ENCODE measurements at places on chromosomes 12 and 14.

- DNase-seq, result no peak
These were observed 242.5 kb upstream of the CAND1 start for GRCh38 chr12:67026487-67027246.

GRCh38 chr12:12266389-12266872 lies 413 bp downstream of the LRP6 start:
- no peak for DNase-seq

- DNase-seq, result no peak
These were observed 91.9 kb upstream of the RESF1 start for GRCh38 chr12:31867292-31867691.

DNA sequence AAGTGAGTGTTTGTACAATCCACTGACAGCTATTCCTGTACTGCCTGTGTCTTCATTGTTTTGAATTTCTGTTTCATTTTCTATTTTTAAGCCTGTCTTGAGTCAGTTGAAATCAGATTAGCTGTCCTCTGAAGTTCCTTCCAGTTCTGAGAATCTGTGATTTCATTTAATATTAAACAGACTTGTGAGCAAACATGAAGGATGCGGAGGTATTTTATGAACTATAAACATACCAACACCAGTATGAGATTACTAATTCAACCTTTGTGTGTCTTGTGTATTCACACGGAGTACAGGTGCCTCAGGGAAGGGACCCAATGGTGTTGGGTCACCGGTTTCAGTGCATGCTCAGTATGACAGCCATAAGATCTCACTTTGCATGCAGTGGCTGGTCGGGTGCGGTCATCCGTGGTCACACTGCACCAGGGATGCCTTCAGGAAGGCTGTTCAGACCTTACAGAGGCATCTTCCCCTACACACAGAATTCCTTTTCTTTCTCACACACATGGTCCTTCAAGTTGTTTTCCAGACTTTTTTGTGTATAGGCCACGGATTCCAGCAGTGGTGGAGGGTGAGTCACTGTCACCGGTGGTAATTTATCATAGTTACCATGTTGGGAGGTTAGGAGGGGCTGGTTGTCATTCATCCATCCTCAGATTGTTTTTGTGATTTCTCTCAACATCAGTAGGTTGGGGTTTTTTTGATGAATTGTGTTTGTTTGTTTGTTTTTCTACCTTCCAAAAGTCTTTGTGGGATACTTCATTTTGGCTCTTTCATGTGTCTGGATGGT lies 103.0 kb upstream of the SFSWAP start:
- no peak for DNase-seq

DNA sequence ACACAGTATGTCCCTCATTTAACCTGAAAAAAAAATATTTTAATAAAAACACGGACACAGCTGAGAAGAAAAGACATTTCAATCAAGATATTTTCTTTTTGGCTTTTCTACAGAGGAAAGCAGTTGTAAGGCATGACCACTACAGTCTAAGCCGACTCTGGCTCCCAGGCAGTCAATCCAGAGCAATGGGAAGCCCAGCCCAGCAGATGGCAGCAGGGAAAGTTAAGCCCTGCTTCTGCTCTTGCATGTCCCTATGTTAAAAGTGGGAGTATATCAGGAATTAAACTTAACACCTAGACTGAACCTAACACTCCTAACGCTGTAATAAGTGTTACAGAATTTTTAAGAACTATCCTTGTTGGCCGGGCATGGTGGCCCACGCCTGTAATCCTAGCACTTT lies 19.5 kb upstream of the HAL start:
- no peak for DNase-seq

- DNase-seq, result no peak
These were observed 58.7 kb upstream of the CCND2 start for GRCh38 chr12:4214877-4215228.

- DNase-seq, result no peak
These were observed 1.7 kb downstream of the SLC2A3 start for GRCh38 chr12:7934091-7934888.

DNA sequence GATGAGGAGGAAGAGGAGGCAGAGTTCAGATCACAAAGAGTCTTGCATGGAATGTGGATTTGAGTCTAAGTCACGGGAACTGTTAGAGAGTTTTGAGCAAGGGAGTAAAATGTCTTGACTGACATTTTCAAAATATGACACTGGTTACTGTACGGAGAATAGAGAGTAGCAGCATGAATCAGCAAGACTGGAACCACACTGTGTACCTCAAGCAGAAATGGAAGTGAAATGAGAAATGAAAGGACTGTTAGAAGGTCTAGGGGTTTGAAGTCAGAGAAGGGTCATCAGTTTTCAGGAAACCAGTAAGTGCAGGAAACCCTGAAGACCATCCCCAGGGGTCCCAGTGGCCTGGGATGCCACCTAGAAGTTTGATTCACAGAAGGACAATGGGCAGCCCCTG lies 236.3 kb downstream of the GALC start:
- no peak for DNase-seq

DNA sequence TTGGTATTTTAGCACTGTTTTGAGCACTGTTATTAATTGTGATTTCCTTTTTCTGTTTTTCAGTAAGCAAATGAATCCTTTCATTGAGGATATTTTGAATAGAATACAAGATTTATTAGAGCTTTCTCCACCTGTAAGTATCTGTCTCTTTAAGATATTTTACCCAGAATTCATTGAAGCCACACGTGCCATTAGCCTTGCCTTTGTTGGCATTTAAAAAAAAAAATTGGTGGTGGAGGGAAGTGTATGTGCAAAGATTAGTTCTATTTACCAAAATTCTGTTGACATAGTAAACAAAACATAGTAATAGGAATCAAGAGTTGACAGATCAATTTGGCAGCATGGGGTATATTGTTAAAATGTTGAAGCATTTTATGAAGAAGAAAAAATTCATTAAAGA lies 23.8 kb downstream of the XPOT start:
- no peak for DNase-seq

- DNase-seq, result no peak
These were observed 7.8 kb downstream of the HIGD1C start for GRCh38 chr12:50960130-50960529.

DNA sequence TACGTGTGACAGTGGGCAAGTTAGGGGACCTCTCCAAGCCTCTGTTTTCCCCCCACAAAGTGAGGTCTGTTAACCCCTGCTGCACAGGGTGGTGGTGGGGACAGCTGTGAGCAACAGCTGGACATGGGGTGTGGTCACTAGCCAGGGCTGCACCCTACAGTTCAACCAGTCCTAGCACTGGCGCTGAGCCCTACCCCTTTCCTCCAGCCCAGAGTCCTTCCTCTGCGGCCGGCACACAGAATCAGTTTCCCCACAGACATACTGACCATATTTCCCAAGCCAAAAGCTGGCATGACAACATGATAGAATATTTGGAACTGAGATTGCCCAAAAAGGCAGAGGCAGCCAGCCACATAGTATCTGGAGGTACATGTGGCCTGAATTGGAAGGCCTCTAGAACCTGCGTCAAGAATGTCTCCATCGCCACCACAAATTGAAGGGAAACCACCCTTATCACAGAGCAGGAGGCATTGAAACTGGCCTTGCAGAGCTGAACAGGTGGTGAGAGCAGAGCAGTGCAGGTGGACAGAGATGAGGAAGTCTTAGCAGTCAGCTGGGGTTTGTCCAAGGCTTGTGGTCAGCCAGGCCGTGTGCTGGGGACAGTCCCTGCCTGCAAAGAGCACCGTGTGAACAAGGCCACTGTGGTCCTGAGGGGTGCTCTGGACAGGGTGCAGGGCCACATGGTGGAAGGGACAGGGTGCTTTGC lies 21.2 kb downstream of the DEGS2 start:
- DNase-seq, result no peak
